ENCODE measurements at places on chromosomes 12 and 14.

- ATAC-seq: peak; percentile 60
Measured at GRCh38 chr12:26651566-26652188, 181.3 kb downstream of the ITPR2 start.

GRCh38 chr12:103244596-103244995 lies 251.2 kb downstream of the C12orf42 start:
- ATAC-seq: no peak

- ATAC-seq: no peak
Measured at GRCh38 chr14:84025106-84026012, 1504.6 kb upstream of the FLRT2 start.

DNA sequence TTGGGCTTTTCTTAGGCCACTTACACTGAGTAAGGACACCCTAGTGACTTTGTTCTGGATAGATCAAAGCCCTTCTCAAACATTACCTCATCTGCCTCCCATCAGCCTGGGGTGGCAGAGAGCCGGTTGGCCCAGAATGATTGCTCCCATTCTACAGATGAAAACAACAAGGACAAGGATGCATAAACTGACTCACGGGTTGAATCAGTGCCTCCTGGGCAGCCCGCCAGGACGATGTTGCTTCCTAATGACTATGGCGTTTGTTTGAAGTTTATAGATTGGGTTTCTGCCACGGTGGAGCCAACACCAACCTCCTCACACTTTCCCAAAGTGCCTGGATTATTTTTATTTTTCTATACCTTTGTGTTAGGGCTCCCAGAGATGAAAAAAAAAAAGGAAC lies 3.6 kb upstream of the VRK1 start:
- no peak for ATAC-seq

DNA sequence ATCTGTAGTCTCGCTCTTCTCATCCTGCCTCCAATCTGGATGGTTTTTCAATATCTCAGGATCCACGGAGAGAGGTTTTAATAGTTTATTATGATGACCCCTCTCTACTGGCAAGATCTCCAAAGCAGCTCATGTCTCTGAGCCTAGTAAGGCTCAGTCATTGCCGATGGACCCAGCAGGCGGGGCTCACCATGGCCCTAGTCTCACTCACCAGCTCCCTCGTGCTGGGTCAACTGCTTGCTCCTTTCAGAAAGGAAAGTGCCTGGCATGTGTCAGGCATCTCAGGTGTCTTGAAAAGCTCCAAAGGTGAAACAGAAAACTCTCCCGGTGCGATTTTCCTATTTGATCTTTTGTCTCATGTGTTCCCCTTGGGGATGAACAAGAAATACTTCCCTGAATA lies 179.0 kb downstream of the CALM1 start:
- ATAC-seq: no peak

GRCh38 chr12:54068418-54069070 lies 14.9 kb downstream of the HOXC4 start:
- ATAC-seq: peak; percentile 15

- ATAC-seq: peak; percentile 65
Measured at GRCh38 chr14:23094666-23095195, at the start of gene ACIN1. Gene ACIN1 (minus strand): TSS chr14:23095136. CDS start chr14:23095112, 24 bp downstream.
